ENCODE measurements at places on chromosomes 1 and 21. TPM values are rescaled to one million over a fixed set of nuclear protein-coding genes. Genes with fewer than 3 reads are reported as not detected.

GRCh38 chr1:8797216-8797615 is 20.2 kb downstream of the RERE start:
- no peak for DNase-seq

GRCh38 chr1:100941098-100941527 is 45.2 kb downstream of the SLC30A7 start:
- DNase-seq, result no peak

DNA sequence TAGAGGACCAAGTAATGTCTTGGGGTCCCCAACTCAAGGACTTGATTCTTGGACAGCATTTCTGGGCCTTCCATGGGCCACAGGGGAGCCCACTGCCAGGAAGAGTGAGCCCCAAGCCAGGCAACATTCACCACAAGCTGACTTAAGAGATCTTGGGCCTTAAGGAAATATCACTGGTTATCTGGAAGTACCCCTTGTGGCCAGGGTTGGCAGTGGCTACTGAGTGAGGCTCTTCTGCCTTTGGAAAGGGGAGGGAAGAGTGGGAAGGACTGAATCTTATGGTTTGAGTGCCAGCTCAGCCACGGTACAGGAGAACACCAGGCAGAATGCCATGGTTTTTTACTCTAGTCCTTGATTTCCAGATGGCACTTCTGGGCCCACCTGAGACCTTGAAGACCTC is 228.9 kb upstream of the RGS18 start:
- DNase-seq, result no peak

Gene VHLL
- not detected for total RNA-seq

Gene PADI2
- 0.14 TPM for total RNA-seq

Gene CCDC30
- 2.3 TPM for total RNA-seq

GRCh38 chr21:31255896-31256295 is 88.2 kb downstream of the TIAM1 start:
- no peak for DNase-seq

Gene MAN1C1
- 5.0 TPM for total RNA-seq

Gene SUSD4
- total RNA-seq, result 0.34 TPM

- no peak for DNase-seq
These were observed 51.7 kb upstream of the BARHL2 start for GRCh38 chr1:90768826-90769225.

GRCh38 chr1:26938004-26938658 is 16.6 kb downstream of the NUDC start:
- DNase-seq, result no peak

Gene USH2A
- not detected for total RNA-seq

GRCh38 chr1:14440731-14441130 is 157.8 kb upstream of the KAZN start:
- no peak for DNase-seq

- no peak for DNase-seq
These were observed 16.0 kb downstream of the ADSS2 start for GRCh38 chr1:244435562-244436205.

DNA sequence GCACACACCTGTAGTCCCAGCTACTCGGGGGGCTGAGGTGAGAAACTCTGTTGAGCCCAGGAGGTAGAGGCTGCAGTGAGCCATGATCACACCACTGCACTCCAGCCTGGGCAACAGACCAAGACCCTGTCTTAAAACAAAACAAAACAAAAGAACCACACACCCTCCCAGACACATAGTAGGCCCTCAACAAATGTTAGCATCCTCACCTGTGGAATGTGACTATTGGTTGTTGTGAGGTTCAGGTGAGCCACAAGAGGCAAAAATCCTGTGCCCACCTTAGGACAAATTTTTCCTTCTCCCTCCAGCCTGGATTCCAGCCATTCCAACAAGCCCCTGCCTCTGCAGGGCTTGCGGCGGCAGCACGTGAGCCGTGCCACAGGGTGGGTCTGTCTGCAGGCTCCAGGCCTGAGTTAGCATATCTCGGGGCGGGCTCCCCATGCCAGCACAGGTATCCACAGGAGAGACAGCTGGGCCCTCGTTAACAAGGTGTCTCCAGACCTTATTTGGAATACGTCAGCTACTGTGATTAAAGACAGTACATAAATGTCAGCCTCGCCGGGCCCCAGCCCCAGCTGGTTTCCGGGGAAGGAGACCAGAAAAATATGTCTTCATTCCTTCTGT is 17.4 kb downstream of the C1QB start:
- no peak for DNase-seq

DNA sequence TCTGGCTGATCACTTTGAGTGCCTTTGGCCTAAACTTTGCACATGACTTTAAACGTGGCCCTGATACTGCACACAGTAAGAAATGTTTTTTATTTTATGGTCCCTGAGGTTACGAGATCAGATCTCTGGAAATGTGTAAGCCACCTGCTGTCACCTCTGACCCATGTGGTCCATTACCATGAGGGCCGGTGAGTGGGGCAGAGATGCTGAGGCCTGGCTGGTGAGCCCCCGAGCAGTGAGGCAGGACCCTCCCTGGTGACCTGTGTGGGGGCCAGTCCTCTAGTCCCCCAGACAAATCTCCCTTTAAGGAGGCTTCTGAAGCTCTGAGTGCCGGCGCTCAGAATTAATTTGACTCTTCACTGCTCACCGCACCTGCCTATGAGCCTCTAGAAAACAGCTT is 12.4 kb downstream of the TFF3 start:
- no peak for DNase-seq

DNA sequence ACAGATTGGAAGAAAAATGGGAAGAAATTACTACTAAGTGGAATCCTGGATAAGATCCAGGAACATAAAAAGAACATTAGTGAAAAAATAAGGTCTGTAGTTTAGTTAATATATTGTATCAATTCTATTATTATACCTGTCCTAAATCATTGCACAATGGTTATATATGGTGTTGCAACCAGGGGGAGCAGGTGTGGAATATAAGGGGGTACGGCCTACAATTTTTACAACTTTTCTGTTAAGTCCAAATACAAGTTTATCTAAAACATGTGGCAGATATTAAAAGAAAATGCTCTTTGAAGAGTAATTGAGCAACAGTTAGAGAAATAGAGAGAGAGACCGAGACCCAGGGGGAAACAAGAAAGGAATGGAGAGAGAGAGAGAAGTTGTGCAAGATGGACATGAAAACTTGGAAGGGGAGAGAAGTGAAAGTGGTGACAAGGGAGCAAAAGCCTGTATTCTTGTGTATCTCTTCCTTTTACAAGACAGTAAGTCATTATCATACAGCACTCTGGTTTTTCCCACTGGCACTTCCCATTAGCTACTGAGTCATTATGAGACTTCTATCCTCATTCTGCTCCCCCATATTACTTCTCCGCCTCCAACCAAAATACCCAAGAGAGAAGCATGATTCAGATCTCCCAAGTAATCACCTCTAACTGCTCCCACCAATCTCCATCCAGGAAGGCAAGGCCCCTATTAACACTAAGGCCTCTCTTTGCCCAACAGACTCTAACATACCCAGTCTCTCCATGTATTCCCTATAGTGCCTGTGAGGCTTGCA is 22.3 kb upstream of the TRAF3IP3 start:
- no peak for DNase-seq

All from activated T-helper 2 cell treated with anti-CD3 and anti-CD28 coated beads, Interferon-gamma antibody, Interleukin-2, Interleukin-4, amounts not matched to agents 10 μg/mL and 5 μg/mL and 100 μg/mL, durations not matched to agents 14 hours and 24 hours and 36 hours (primary cell).